ENCODE measurements at places on chromosomes 2 and 18.

- peak; percentile 53 for DNase-seq
Measured at GRCh38 chr2:46970334-46971288, 55.0 kb upstream of the MCFD2 start.

- DNase-seq, result no peak
Measured at GRCh38 chr2:16674154-16674553, 8.5 kb upstream of the CYRIA start.

DNA sequence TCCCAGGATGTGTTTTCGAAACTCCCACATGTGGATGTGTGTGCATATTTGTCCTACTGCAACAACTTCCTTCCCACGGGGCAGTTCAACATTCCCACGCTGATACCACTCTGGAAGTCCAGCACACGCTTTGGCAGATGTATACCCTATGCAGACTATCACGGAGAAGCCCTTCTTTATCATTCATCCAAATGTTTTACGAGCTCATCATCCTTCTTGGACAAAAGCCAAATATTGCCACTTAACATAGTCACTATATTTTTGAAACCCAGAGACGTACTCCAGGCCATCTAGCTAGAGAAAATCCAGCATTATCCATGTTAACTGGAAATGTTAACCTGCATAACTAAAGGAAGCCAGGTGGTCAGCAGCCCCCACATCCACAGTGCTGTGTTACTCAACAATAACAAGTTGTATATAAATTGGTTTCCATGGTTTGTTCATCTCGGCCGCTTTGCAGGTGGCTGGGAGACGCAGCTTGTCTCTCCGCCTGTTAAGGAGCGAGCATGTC is 131.5 kb downstream of the ZNF532 start:
- peak; percentile 69 for DNase-seq

- no peak for DNase-seq
Measured at GRCh38 chr2:58146707-58147106, 94.4 kb downstream of the FANCL start.

DNA sequence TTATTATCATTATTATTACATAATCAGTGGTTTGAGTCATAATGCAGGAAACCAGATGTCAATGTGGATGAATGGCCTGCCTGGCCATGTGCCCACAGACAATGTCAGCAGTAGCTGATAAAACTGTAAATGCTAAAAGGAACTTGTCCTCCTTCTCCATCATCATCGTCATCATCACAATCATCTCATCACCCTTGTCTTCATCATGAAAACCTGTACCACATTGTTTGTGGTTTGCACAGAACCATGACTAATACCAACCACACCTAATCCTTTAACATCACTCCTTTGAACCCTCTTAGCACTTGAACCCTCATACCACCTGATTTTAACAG is 96.0 kb downstream of the HNMT start:
- peak; percentile 65 for DNase-seq

DNA sequence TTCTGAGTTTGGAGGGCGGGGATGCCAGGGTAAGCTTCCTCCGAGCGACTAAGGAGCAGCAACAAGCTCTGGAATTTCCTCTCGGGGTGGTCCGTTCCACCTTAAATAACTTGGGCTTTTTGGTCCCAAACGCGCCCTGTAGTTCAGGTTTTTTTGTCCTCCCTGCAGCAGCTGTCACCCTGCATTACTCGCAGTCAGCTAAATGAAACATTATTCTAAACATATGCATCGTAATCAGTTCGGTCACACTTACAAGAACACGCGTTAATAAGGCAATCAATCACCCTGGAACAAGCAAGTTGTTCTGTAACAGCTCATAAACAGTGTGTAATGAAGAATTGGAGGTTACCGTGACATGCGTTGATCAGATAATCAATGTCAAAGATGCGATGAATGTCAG is 8.3 kb downstream of the EVX2 start:
- no peak for DNase-seq

DNA sequence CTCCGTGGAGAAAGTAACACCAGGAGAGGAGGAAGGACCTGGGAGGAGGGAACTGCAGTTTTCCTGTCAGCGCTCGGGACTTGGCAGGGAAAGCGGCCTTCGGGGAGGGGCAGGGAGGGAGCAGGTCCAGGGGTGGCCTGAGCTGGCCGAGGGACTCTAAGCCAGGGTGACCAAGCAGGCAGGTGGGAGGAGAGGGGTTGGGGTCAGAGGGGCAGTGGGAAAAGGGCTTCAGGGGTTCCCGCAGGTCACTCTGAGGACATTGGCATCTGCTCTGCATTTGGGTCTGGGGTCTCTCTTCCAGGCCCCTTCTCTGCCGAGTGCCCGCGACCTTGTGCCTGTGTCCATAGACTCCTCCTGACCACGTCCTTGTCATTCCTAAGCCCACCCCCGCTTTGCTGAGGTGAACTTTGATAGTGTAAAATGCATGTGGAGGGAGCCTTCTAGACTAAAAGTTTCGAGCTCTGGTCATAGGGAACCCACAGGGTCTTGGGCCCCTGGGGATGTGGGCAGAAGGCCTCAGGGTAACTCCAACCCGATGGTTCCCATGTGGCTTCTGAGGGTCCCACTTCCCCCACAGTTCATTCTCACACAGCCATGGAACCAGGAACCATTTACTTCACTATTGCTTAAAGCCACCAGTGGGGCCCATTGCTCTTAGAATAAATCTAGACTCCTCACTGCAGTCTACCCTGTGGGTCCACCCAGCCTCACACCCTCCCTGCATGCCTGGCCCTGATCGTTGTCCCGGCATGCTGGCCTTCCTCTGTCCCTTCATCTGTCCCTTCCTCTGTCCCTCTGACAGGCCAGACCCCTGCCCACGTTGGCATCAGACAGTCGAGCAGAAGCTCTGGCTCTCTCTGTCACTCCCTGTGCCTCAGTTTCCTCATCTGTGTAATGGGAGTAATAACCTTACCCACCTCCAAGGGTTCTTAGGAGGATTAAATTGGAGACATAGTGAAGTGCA is 229.2 kb downstream of the SEPTIN10 start:
- DNase-seq, result peak; percentile 47

DNA sequence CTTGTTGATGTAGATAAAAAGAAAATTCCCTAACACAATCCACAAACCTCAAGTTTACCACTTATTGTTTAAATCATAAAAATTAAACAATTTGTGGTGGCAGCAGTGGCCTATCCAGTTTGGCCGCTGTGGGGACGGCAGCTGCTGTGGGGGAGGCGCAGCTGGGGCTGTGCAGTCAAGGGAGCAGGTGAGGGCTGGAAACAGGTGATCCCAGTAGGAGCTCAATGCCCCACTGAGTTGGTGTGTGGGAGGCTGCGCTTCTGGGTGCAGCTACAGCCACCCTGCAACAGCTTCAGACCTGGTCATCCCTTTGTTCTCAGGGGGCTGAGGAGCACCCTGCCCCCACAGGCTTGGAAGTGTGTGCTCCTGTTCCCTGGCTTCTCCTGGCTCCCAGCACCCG is 266.0 kb upstream of the FSIP2 start:
- DNase-seq, result no peak

DNA sequence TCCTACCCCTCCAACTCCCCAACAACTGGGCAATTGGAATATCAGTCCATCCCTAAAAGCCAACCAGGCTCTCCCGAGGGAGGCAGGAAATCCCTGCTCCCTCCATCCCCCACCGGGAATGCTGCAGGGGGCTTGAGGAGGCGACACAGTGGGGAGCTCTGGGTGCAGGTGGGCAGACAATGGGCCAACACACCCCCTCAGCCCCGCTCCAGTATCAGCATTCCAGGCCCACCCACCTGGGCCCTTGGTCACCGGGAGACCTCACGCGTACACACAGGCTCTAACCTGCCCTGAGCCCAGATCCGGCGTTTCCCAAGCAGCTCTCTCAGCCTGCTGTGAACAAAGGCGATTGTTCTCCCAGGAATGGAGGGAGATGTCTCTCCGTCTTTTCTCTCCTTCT is 37.6 kb upstream of the FZD7 start:
- DNase-seq, result no peak

GRCh38 chr2:52336951-52337350 is 1305.0 kb upstream of the NRXN1 start:
- DNase-seq, result no peak

DNA sequence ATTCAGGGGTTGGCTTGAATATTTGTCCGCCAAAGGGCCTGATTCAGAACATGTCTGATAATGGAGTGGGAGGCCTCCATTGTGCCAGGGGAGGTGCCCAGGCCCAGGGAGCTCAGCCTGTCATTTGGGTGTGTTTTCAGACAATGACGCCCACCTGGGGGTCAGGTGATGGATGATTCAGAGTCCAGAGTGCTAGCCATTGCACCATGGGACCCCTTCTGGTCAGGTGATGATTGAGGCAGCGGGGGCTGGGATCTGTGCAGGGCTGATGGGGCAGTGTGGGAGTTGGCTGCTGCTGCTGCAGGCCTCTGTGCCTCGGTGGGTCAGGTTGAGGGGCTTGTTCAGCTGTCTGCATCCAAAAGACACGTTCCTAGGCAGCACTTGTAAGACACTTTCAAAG is 8.3 kb upstream of the ARHGEF4 start:
- no peak for DNase-seq

DNA sequence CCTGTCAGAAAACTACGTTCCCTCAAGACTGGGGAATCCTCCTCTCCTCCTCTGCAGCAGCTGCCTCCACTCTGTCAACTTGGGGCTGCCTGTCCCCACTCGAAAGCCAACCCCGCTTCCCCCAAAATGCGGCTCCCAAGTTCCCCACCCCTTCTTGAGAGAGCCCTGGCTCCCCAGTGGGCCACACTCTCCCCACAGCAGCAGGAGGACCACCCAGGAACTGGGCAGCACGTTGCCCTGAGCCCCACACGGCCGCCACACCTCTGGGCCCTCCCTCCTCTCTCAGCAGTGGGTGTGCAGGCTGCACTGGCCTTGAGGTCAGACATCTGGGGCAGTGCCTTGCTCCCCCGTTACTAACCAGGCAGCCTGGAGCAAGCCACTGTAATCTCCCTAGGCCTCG is 9.6 kb upstream of the TEX51 start:
- no peak for DNase-seq

DNA sequence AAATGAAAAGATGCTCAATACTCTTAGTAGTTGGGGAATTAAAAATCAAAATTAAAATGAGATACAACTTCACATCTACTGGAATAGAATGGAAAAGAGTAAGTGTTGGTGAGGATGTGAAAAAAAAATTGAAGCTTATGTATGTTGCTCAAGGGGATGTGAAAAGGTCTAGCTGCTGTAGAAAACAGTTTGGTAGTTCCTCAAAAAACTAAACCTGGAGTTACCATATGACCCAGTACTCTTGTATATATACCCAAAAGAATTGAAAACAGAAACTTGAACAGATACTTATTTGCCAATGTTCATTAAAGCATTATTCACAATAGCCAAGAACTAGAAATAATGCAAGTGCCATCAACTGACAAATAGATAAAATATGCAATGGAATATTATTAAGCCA is 208.4 kb downstream of the FIGN start:
- DNase-seq, result no peak

DNA sequence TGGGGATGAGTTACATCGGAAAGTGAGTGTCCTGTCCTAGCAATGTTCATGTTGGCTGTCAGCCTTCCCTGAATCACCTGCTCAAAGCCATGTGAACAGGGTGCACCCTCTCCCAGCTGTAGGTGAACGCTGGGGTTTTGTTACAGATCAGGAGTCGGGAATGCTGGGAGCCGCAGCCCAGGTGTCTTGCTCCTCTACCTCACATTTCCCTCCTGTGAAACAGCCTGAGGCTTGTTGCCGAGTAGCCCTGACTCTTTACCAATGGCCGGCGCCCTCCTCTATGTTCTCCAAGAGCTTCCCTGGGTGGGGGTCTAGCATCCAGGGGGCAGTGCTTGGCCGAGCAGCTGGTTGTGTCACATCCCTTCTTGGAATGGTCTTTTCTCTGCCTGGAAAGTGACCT is 164.7 kb downstream of the SH3RF3 start:
- DNase-seq, result no peak

- DNase-seq, result no peak
Measured at GRCh38 chr2:42036413-42036812, 11.4 kb upstream of the PKDCC start.

DNA sequence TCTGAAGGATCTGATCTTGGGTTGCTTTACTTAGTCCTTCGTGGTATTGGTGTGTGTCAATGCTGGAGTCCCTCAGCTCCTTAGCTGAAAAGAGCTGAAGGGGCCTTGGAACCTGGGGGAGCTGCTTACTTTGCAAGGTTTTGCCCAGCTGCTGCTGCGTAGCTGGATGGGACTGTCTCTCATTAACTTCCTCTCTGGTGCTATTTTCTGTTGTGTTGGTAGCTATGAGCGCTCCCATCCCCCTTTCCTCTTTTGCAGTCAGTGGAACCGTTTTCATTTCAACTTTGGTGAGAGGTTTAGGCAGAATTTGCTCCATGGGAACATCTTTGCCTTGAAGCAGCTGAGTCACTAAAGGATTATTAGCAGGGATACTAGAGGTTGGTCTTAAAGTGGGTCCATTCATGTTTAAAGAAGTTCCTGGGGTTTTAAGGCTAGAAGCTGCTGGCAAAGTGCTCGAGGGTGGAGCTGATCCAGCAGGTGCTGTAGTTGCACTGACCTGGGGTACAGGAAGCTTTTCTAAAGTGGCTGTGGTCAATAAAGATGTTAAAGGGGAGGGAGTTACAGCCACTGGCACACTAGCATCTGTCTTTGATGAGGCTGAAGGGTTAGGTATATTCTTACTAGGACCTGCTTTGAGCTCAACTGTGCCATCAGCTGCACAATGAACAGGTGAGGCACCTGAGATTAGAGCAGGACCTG is 69.9 kb upstream of the DTNB start:
- DNase-seq, result no peak

GRCh38 chr2:237643582-237644380 is 16.4 kb downstream of the LRRFIP1 start:
- no peak for DNase-seq

GRCh38 chr2:42944779-42945415 is 152.5 kb upstream of the HAAO start:
- DNase-seq, result no peak

DNA sequence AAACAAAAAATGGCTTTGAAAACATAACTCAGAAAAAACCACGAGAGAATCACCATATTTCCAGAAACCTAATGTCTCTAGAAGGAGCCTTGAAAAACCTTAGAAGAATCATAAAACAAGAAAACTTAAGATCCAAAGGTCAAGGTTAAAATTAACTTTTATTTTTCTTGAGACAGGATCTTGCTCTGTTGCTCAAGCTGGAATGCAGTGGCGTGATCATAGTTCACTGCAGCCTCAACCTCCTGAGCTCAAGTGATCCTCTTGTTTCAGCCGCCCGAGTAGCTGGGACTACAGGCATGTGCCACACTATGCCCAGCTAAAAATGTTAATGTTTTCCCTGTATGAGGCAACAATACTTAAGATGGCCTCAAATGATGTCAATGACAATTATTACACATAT is 254.2 kb upstream of the SESTD1 start:
- no peak for DNase-seq
